ENCODE measurements at places on chromosomes 16 and 17.

GRCh38 chr17:36686123-36686669 is 84.8 kb downstream of the MRM1 start:
- DNase-seq, result no peak

- no peak for DNase-seq
Observed at GRCh38 chr17:64254755-64255154, 8.3 kb downstream of the TEX2 start.

GRCh38 chr16:49277386-49277742 is 4.3 kb downstream of the CBLN1 start:
- DNase-seq, result no peak

DNA sequence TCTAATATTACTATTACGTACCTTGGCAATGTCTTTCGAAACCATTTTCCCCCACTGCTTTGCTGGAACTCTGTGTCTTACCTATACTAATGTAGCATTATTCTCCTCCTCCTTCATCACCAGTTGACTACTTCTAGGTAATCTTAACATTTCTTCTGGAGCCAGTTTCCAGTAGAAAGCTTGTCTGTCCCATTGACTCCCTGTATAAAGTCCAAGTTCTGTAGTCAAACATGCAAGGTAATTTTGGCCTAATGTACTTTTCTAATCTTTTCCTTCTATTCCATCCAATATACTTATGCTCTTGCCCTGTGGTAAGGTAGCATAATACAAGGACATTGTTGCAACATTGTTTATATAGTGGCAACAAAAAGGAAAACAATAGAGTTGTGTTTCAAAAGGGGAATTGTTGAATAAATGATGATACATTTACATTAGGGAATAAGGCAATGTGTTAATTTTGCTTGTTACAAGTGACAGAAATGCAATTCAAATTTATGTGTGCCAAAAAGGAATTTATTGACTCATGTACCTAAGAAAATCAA is 27.9 kb downstream of the OMG start:
- no peak for DNase-seq

GRCh38 chr17:58277802-58278595 is 2.7 kb downstream of the MPO start:
- no peak for DNase-seq

DNA sequence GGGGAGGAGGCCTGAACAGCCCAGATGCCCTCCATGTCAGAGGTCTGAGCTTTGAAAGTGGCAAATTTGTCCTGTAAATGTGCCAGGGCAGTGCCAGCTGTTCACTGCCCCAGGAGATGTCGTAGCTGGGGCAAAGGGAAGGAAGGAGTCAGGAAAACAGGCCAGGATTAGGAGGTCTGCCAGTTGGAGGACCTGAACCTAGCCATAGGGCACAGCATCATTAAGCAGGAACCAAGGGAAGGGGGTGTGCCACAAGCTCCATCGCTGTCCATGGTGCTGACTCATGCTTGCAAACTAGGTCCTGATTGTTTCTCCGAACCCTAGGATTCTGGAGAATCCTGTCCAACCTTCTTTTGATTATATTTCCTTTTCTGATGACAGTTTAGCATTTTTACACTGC is 124.2 kb downstream of the TMEM132E start:
- peak; percentile 50 for DNase-seq

- DNase-seq, result peak; percentile 40
Observed at GRCh38 chr16:1706386-1707192, 594 bp downstream of the MAPK8IP3 start.

- DNase-seq, result no peak
Observed at GRCh38 chr16:56199164-56199563, 7.9 kb downstream of the GNAO1 start.

DNA sequence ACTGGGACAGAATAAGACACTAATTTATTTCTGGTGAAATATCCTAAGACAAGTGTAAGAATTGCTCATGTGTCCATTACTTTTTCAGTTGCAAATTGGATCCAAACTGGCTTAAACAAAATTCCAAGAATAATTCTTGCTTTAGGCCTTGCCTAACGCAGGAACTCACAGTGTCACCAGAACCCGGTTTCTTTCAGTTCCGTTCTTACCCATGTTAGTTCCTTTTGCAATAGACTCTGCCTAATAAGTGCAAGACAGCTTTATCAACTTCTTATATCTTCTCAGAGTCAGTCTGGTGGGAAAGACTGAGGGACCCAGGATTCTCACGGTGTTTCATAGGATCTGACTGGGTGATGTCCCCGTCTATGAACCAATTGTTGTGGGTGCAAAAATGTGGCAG is 24.7 kb downstream of the GDE1 start:
- DNase-seq, result peak; percentile 43

DNA sequence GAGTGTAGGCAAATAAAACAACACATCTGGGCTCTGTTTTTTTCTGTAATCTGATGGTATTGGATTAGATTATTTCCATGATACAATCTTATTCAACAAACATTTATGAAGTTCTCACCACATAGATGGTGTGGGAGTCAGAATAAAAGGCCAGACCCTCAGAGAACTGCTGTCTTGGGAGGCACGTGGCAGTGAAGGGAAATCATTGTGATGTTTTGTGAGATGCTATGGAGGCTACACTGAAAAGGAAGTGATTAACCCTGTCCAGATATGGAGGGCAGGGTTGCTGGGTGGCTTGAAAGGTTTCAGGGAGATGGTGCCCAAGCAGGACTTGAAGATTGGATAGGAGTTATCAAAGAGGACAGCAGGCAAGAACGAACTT is 35.6 kb downstream of the DHRS7B start:
- no peak for DNase-seq

DNA sequence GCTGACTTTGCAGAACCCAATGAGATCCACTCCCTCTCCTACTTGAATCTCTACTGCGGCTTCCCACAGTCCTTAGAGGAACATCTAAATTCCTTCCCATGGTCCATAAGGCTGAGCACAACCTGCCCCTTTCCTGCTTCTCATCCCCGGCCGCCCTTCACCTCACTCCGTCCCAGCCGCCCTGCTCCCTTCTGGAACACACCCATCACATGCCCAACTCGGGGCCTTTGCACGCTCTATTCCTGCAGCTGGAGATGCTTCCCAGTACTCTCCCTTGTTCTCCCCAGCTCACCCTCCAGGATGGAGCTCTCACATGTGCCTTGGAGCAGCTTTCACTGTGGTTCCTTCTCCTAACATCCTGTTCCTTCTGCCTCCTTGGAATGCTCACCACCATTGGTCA is 23.6 kb downstream of the NKD1 start:
- DNase-seq, result no peak

DNA sequence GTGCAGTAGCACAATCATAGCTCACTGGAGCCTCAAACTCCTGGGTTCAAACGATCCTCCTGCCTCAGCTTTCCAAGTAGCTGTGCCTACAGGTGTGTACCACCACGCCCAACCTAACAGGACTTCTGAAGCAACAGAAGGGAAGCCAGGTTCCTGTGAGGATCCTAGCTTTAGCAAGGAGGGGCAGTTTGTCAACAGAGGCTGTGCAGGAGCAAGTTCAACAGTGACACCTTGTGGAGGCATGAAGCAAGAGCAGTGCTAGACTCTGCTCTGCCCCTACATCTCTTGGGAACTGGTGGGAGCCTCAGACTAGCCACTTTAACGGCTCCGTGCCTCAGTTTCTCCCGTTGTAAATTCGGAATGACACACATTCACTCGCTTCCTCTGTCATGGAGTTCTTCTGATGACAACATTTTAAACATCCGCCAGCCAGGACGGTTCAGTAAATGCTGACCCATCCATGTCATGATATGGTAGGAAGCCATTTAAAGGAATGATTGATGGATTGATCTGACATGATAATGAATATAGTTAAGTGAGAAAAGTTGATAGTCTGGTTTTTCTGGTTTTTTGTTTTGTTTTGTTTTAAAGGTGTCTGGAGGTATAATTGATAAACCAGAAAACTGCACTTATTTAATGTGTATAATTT is 218.7 kb downstream of the MRTFB start:
- peak; percentile 31 for DNase-seq

DNA sequence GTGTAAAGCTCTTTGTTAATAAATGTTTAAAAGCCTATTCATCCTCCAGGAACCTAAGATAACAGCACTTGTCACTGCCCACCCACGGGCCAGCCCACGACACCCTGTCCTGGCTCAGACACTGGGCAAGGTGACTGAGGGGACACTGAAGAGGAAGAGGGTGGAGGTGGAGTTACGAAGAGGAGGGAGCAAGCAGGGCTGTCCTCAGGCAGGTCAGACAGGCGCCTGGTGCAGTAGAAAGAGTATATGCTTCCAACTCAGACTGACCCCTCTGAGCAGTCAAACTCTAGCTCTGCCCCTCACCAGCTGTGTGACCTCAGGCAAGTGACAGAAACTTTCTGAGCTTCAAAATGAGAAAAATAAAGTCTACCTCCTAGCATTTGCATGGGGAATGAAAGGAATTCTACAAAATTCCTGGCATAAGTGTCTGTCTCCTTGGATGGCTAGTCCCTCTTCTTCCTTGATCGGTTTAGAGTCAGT is 22.8 kb downstream of the TEX2 start:
- peak; percentile 44 for DNase-seq

DNA sequence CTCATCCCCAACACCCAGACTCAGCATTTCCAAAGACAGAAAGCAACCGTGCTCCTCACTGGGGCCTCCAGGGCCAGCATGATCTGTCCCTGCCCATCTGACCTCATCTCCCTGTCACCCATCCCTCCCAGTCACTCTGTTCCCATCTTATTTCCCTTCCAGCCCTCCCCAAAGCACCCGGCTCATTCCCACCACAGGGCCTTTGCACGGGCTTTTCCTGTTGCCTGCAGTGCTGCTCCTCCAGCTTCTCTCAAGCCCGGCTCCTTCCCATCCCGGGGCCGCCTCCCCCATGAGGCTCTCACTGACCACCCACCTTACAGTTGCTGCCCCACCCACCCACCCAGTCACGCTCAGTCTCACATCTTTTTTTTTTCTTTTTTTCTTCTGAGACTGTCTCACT is 54.8 kb downstream of the RMI2 start:
- DNase-seq, result no peak

- DNase-seq, result no peak
Observed at GRCh38 chr17:10105513-10106001, 92.8 kb downstream of the GAS7 start.

- no peak for DNase-seq
Observed at GRCh38 chr17:80716986-80717719, 172.5 kb downstream of the RPTOR start.

DNA sequence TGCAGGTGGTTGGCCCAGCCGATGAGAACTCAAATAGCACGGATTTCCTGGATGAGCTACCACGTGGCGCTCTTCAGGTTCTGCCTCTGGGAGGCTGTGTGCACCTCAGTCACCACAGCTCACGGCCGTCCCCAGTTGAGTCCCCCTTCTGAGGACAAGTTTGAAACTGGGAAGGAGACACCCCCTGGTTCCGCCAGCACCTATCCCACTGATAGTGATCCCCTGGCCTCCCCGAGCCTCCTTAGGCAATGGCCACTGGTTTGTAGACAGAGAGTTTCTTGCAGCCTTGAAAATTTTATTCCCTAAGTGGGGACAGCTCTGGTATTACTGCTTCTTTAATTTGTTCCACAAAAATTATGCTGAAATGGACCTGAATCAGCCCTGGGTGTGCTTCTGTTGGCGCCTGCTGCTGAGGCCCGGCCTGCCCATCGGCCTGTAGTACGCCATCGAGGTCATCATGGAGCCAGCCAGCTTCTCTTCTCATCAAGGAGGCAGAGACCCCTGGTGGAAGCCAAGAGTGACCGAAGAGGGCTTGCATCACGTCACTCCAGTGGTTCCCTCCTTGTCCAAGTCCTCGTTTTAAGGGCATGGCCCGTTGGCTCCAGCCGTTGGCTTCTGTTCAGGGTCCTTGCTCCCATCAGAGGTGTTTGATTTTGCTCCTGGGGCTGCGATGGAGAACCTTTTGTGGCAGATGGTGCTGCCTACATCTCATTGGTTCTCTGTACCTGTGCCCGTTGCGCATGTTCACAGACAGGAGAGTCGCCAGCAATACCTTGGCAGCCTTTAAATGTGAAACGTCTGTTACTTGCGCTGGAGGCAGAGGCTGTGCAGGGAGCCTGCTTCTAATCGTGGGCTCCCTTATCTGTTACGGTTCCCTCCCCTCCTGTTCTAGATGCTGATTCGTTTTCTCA is 9.3 kb downstream of the SMCR8 start:
- DNase-seq, result no peak

DNA sequence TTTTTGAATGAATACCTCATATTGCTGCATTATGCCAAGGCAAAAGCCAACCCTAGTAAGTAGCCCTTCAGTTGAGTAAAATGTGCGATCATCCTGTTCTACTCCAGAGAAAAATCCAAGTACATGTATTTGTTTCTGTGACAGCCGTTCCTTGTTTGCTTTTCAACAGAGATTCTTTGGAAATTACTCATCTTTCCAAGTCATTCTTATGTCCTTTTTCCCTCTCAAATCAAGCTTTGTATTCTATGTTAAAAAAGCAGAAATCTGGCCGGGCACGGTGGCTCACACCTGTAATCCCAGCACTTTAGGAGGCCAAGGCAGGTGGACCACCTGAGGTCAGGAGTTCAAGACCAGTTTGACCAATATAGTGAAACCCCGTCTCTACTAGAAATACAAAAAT is 112.9 kb upstream of the HAS3 start:
- no peak for DNase-seq

DNA sequence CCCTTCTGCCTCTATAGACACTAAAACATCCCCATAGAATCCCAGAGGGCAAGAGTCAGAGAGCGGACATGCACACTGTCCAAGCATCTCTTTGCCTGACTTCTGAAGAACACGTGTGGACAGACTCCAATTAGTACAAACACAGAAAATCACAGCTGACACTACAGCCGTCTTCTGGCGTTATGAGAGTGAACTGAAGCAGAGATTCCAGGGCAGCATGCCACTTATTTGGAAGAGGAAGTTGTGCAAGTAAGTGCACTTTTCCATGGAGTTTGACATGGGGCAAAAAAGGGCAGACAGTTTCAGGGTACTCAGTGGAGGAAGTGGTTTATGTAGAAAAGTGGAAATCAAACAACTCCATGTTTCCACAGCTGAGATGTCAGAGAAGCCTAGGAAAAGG is 16.8 kb upstream of the ZNF287 start:
- DNase-seq, result no peak

DNA sequence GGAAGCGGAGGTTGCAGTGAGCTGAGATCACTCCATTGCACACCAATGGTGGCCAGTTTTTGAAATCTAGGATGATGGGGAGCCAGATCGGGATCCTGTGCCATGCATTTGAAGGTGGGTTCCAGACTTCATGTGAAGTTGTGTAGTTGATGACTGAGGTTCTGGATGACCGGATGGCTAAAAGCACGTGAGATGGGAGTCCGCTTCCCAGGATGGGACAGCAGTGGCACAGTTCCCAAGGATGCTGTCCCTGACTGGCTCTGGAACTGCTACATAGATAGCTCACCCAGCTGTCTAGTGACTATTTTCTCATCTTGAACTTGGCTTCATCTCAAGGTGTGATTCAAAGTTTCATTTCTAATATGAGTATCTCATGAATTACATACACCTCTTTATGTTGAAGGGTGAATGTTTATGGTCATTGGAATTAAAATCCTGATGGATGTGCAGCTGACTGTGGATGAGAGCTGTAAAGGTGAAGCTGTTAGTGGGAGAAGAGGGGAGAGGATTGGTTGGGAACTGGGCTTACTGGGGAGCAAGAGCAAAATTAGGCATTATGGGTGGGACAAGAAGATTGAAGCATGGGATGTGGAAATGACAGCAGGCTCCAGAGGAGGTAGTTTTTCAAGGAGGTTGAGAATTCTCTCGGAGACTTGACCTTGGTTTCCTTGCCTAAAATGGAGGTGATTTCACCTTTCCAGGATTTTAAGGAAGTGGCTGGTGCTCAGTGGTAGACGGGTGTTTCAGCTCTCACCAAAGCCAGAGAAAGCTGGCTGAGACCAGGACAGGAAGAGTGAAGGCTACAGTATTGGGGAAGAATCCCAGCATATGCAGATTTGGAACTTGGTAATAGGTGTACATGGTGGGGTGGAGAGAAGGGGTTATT is 8.2 kb downstream of the TUFM start:
- no peak for DNase-seq

- DNase-seq, result no peak
Observed at GRCh38 chr17:57953219-57953618, 2.0 kb downstream of the CUEDC1 start.

Measured in suppressor macrophage treated with lipopolysaccharide for 1 hour (primary cell).